Fibroblast of gingiva (primary cell): ENCODE measurements at places on chromosomes 12 and 14.

- DNase-seq: no peak
Measured at GRCh38 chr12:120247183-120247582, 18.3 kb downstream of the PXN start.

GRCh38 chr12:93925585-93926205 is 222.7 kb upstream of the PLXNC1 start:
- no peak for DNase-seq

GRCh38 chr12:29545102-29545467 is 47.6 kb upstream of the OVCH1 start:
- no peak for DNase-seq

DNA sequence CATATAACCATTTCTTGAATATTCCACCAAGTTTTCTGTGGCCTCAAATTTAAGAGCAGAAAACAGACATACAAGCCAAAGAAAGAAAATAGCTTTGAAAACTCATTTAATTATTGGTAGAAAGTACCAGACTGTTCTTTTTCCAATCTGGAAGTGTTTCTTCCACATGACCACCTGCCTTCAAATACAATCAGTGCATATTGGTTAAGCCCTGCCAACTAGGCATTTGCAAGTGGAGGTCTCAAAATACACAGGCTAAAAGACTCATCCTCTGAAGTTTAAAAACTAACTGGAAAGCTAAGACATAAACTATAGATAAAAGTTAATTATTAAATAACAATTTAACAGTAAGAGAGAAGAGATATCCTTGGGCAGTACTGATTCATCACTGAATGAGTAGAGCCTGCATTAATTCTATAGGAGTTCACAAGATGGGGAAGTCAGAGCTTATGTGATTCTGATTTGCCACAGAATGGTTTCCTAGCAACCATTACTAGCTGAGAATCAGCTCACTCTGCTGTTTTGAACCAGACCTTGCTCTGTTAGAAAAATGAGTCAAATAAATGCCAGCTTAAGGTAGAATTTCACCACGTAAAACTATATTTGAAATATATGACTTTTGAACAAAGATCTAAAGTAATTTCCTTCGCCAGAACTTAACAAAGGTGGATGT is 433.8 kb downstream of the FUT8 start:
- no peak for DNase-seq

DNA sequence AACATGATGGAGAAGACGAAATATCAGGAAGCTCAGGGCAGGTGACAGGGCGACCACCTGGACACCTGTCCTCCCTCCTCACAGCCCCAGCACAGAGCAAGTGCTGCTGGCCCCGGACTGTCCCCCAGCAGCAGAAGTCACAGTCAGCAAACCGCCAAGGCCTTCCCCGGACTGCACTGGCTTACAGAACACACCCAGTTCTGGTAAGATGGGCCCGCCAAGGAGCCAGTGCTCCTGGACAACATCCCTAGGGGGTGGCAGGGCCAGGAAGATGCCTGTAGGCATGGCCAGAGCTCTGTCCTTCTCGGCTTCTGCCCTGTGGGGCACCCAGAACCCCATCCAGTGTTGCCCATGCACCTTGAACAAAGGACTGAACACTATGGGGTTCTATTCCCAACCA is 77.9 kb downstream of the BCL11B start:
- no peak for DNase-seq

DNA sequence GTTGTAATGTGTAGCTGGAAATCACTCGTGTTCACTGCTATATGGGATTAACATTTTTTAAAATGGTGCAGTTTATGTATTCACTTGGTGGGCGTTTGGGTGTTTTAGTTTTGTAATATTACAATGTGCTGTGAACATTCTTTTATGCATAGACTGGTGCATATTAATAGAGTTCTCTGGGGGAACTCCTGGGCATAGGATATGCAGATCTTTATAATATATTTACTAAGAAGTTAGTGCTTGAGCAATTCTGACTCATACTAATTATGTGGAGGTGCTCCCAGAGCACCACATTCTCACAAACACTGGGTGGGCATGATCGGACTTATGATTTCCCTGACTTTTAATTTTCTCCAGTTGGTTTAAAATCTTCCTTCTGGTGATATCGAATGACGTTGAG is 342.3 kb downstream of the PDZRN4 start:
- no peak for DNase-seq

DNA sequence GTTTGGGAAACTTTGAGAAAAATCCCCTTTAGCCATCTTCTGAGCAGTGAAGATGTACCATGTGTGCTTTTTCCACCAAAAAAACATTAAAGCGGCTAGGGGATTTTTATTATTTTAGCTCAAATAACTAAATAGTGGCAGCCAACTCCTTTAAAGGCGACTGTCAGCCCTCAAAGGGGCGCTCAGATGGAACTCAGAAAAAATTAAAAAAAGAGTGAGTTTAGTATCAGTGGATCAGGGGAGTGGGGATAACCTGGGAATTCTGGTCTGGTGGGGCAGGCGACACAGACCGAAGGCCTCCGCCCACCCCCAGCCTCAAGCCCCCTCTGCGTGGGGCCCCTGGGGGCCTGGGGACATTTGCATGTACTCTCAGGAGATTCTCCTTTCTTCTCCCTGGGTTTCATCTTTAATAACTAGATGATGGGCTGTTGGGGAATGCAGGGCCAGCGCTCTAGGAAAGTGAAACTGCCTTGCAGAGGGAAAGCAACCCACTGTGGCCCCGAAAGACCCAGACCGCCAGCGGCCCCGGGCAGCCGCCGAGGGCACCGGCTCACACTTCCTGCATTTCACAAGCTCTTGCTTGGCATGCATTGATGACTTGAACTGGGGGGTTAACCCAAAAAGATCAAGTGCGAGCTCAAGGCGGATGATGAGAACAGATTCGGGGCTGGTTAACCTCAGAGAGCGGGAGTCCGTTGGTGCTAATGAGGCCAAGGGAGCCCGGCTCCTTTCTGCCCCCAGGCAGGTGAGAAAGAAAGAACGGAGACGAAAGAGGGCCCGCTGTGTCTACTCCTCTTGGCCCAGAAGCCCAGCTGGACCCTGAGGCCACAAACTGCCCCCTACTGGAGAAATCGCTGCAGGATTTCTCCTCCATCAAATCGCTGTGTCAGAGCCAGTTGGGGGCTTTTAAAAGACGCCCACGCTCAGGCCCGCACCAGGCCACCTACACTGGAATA is 7.3 kb upstream of the BATF start:
- DNase-seq: peak; percentile 46

DNA sequence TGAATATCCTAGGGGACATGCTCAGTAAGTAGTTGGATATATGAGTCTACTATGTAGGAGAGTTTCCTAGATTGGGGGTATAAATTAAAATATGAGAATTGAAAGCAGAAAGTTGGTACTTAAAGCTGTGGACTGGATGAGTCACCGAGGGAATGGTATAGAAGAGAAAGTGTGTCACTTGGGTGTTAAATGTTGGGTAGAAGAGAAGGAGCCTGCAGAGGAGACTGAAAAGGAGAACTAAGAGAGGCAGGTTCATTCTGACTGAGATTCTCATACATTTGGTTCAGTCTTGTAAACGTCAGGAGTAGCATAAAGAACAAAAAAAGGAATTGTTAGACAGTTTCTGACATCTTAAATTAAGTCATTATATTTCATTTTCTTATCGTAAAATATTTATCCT is 19.9 kb downstream of the LRRC9 start:
- DNase-seq: no peak

DNA sequence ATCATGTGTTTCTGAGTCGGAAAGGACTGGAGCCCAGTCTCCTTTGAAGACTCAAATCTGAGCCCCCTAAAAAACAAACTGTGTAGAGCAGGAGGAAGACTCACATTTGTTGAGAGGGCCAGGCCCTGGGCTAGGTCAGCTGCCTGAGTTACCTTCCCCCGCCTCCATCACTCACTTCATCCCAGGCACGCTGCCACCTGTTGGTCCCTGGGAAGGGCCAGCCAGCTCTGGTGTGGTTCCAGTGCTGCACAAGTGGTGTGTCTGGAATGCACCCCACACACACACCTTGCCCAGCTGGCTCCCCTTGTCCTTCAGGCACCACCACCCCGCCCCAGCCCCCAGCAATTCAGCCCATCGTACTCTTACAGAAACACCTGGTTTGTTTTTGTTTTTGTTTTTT is 9.0 kb downstream of the MVK start:
- DNase-seq: no peak

DNA sequence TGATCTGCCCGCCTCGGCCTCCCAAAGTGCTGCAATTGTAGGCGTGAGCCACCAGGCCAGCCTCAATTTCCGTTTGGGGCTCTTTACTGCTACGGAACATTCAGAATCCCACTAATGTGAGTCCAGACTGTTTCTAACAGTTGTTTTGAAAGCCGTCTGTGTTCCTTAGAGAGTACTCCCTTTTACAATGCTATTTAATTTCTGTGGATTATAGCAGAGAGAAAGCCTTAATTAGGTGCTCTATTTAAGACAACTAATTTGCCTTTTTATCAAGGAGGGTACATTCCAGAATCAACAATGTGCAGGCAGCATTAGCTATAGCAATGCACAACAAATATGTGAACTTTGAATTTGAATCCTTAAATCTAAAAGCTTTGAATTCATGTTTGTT is 2.8 kb upstream of the SAV1 start:
- no peak for DNase-seq

DNA sequence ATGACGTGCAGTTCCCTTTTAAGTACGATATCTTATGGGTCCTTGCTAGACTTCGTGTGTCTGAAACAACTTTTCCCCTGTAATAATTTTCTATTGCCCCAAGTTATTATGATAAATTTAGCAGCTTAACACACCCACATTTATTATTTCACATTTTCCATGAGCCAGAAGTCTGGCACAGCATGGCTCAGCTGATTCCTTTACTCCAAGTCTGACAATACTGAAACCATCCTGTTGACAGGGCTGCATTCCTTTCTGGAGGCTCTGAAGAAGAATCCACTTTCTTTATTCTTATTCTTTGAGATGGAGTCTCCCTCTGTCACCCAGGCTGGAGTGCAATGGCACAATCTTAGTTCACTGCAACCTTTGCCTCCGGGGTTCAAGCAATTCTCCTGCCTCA is 80.9 kb downstream of the DENND5B start:
- no peak for DNase-seq
